ENCODE measurements at places on chromosomes 16 and 17.

DNA sequence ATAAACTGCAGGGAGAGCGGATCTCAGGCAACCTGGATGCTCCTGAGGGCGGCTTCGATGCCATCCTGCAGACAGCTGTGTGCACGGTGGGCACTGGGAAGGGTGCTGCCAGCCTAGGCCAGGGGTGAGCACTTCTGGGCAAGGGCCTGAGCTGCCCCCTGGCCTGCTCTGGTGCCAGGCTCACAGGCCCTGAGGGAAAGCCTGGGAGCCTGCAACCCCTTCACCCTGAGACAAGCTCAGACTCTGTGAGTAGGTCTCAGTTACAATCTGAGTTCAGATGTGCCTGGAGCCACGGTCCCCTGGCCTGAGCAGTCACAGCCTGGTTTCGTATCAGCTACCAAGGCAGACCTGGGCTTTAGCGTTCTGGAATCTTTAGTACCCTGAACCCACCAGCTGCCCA, 8.1 kb downstream of the ITGB4 start:
- DNase-seq: no peak

DNA sequence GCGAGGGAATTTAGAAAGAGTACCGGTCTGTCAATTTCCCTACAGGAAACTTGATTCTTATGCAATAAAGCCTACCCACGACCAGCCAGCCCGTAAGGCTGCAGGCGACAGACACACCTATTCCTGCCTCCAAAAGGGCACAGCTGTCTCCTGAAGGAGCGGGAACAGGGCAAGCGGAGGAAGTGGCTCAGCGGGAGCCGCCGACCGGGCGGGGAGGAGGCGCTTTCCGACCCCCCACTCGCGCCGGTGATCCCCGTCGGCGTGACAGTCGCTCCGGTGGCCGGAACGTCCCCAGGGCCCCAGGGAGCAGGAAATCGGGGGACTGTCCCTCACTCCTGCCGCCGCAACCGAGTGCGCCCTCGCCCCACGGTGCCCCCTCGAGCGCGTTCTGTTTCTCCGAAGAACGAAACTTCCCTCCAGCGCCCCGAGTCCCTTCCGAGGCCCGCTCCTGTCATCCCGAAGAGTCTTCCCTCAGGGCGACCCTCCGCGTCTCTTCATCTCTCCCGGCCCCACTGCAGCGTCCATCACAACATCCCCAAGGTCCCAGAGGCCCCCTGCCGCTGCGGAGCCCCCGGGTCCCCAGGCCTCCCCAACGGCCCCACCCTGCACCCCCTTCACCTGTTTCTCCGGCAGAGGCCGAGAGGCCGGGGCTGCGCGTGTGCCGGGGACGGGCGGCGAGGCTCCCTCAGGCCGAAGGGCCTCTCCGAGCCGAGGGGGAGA, 421 bp downstream of the STAT3 start:
- peak; percentile 54 for DNase-seq

DNA sequence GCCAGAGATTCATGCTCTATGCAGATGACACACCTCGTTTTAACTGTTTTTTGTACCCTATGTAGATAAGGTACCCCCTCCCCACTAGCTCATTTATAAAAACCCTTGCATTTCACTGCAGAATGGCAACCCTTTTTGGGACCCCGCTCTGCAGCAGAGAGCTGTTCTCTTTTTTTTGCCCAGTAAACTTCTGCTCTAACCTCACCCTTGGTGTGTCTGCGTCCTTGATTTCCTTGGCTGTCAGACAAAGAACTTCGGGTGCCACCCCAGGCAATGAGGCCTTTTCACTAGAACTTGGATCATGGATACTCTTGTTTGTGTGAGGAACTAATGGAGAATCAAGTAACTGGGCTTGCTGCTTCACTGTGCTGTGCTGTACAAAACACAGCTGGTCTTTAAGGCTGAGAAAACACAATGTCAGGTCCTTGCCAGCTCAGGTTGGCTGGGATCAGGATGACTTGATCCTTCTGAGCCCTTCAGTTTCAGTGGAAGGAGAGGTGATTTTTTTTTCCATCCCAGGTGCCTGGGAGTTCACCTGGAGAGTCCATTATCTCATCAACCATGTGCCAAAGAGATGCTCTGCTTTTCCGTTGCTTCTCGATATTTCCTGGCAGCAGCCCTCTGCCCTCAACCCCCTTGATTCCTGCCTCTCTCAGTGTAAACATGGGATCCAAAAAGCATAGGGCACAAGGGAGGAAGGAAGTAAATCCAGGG, 133.2 kb upstream of the FAM20A start:
- DNase-seq: no peak

GRCh38 chr16:55385359-55385758, 61.4 kb downstream of the IRX6 start:
- no peak for DNase-seq

DNA sequence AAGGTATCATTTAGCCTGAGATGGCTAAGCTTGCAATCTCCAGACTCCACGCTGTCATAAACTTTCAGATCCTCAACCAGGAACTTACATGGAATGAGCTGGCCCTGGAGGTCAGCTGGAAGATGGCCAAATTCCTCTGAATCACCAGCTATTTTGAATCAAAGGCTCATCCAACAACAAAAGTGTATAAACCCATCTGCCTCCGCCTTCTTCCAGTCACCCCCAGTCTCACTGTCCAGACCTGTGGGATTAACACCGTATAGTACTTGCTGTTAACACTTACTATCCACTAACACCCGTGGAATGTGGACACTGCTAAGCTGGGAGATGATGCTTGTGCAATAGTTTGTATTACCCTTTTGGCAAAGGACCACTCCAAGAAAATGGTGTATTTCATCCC, 1.9 kb upstream of the LCMT1 start:
- peak; percentile 85 for DNase-seq

- no peak for DNase-seq
Observed at GRCh38 chr16:73057291-73058210, 9.6 kb upstream of the ZFHX3 start.

DNA sequence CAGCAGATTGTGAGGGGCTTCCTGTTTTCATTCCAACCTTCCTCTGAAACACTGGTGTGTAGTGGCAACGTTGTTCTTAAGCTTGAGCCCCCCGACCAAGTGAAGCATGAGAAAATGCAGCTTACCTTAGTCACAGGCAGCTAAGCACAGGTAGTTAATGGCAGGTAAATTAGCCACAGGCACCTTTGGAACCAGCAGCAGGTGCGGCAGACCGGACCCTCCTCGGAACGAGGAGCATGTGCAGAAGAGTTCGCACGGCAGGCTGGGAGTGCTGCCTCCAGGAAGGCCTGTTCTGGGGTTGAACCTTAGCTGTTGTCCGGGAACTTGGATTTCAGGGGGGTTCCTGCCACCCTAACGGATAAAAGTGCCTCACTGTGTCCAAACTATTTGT, 7.2 kb upstream of the IRF8 start:
- no peak for DNase-seq

GRCh38 chr16:2250652-2251295, 613 bp downstream of the ECI1 start:
- DNase-seq: peak; percentile 35

DNA sequence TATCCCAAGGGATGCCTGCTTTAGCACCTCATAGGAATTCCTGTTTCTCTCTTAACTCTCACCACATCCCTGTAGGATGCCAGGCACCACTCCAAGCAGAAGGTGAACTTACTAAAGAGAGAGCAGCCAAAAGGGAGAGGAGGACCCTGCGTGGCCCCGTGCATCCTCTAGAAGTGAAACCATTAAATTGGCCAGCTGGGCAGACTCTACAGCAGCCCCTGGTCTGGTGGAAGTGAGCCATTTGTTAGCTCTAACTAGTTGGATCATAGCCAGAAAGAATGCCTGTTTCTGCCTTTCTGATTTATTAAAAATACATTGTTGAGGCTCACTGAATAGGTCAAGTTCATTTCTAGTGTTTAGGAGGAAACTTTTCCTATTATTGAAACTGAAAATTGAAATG, 22.3 kb downstream of the TMEM11 start:
- DNase-seq: no peak

DNA sequence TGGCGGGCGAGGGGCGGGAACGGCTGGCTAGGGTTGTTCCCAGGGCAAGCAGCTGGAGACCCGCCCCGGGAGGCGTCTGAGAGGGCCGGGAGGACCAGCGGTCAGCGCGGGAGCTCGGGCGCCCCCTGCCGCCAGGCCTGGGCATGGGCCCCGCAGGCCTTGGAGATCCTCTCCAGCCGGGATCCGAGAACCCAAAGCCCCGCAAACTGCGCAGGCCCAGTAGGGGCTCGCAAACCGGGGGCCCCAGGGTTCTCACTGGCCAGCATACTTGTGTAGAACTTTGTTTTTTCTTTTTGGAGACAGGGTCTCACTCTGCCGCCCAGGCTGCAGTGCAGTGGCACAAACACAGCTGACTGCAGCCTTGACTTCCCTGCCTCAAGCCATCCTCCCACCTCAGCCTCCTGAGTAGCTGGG, 20.8 kb upstream of the ZNF423 start:
- DNase-seq: no peak

GRCh38 chr17:48933035-48933434, 11.6 kb downstream of the SNF8 start:
- no peak for DNase-seq

DNA sequence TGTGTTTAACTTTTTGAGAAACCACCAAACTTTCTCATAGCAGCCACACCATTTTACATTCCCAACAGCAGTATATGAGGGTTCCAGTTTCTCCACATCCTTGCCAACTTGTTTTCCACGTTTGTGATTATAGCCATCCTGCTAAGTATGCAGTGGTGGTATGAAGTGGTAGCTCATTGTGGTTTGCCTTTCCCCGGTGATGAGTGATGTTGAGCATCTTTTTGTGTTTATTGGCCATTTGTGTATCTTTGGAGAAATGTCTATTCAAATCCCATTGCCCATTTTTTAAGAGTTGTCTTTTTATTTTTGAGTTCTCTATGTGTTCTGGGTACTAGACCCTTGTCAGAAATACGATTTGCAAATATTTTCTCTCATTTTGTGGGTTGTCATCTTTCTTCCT, 17.4 kb downstream of the SF3B3 start:
- no peak for DNase-seq

- no peak for DNase-seq
Observed at GRCh38 chr17:68460146-68460545, 2.9 kb upstream of the WIPI1 start.

- DNase-seq: no peak
Observed at GRCh38 chr17:72268431-72268830, 147.6 kb downstream of the SOX9 start.

DNA sequence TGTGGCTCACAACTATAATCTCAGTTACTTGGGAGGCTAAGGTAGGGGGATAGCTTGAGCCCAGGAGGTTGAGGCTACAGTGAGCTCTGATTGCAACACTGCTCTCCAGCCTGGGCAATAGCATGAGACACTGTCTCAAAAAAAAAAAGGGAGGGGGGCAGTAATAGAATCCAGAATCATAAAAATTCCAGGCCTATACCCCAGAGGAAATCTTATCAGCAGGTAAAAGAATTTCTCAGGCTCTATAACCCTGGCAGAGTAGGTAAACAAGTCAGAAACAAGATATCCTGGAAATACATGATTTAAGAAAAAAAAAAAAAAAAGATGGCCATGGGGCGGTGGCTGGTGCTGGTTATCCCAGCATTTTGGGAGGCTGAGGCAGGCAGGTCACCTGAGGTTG, 12.9 kb downstream of the SPAG9 start:
- no peak for DNase-seq

DNA sequence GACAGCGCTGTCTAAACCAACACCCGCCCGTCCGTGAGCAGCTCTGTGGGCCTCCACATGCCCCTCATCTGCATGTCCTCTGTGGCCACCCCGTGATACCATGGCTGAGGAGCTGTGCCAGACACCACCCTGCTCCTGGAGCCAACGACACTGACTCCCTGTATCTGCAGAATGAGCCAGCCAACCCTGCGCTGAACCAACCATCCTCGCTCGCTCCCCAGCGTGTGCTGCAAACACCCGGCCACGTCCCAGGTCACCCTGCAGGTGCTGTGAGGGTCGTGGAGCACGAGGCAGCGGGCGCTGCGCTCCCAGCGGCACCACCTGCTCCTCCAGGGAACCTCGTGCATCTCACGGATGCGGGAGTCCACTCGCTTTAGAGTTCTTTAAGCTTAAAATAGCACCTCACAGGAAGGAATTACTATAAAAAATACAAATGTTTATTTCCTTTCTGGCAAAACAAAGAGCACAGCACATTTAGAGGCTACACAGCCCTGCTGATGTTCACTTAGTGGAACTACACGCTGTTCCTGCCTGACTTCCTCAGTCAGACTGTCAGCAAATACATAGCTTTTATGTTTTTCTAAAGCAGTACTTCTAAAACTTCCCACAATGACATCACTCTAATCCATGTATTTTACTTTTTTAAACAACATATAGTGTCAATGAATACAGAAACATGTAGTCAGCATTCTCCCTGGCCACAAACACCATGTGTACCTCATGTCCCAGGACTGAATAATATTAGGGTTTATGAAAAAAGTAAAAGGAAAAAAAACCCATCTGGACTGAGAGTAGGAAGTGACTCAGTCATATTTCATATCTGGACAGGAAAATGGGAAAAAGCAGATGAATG, 43.5 kb downstream of the MAP1LC3B start:
- DNase-seq: no peak

DNA sequence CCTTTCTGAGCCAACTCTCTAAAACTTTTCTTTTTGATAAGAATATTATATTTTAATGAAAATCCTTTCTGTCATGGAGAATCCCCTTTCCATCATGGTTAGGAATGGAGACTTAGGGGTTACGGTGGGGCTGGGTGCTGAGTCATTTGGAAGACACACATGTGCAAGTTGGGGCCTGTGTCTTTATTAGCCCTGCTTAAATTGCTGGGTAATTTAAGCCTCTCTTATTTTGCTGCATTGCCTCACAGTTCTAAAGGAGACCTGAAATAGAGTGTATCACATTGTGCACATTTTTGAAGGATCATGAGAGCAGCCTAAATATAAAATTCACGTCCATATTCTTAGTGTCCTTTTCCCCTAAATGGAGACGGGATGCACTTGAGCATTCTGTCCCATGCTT, 61.8 kb upstream of the RBFOX1 start:
- DNase-seq: no peak

DNA sequence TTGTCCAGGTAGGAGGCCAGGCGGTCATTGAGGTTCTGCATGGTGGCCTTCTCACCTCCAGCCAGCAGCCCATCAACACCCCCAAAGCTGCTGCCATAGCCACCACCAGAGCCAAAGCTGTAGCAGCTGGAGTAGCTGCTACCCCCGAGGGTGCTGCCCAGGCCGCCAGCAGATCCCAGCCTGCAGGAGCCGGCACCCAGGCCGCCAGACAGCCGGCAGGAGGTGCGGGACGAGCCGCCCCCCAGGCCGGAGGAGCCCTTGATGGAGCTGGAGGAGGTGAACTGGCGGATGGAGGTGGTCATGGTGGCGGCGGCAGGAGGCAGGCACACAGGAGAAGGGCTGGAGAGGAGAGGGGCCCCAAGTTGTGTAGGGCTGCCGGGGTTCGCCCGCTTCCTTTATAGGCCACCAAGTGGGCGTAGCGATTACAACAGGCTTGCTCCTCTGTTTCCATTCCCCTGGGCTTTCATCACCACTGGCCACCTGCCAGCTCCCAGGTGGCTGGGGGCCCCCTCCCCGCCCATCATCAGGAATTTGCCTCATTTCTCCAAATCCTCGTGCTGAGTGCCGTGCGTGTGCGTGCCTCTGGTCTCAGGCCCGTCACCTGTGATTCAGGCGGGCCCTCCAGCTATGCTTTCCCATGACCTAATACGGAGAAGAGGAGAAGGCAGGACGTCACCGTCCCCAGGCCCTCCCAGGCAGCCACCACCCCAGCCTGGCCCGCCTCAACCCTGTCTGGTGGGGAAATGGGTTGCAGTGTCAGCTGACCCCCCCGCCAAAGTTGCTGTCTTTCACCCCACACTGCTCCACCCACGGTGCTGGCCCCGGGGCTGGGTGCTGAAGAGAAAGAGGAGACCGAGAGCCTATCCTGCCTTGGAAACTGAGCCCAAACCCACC, at the start of gene KRT17:
KRT17 (minus strand) TSS at position 368 of the 894 bp plus-strand sequence; CDS start at position 302, 66 bp downstream.
- DNase-seq: no peak

- DNase-seq: no peak
Observed at GRCh38 chr16:1152651-1153259, at the start of gene CACNA1H. Gene CACNA1H, plus strand, starts transcription at chr16:1153106. Its CDS starts 632 bp downstream, at chr16:1153738.

Measured in RCC 7860 (cell line).